ENCODE measurements at places on chromosomes 12 and 14.

DNA sequence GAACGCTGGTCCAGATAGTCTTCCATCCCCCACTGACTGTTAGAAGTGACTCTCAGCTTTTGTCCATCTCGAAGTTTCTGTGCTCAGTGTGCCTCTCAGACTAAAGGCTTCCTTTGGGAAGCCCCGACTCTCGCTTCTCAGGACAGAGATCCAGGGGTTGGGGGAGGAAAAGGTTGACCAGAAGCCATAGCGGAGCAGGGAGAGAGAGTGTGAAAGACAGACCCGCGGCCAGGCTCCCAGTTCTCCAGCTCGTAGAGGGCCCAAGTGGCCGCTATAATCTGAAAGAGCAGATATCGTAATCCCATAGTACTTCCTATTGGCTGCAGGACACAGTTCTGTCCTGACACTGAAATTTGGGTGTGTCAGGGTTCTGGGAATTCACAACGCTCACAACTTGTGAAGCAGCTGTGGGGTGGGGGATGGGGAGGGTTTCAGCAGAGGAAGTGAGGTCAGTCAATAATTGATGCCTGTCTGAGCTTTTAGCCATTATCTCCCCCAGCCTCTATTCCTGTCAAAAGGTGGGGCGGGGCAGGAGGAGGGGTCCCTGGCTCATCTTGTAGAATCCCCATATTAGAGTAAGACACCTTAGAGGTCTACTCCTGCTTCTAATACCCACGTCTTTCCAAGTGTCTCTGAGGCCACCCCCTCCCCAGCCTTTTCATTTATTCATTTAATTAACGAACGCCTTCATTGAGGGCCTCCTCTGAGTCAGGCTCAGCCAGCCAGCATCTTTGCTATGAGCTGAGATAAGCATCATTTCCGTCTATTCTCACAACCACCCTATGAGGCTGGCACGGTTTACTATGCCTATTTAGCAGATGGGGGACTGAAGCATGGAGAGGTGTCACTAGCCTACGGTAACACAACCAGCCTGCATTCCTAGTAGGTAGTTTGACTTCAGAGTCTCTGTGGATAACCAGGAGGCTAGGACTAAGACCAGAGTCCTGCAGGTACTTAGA lies 1.6 kb upstream of the ACVRL1 start:
- DNase-seq: peak; percentile 67

GRCh38 chr12:52073531-52074381 lies 4.0 kb downstream of the ATG101 start:
- no peak for DNase-seq

DNA sequence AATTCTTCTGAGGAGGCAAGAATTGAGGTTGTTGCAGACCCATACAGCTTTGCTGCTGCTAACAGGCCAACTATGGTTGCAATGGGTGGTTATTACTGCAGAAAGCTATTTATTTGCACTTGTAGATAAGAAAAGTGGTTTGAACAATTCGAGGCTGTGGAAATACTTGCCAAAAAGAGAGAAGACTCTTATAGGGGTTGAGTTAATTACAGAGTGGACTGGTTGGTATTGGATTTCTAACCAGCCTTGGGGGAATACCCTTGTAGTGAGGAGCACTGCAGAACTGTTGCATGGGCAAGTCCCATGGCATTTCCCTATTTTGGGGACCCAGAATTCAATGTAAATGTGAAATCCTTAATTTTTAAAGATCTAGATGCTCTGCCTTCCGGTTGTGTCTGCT lies 120.5 kb downstream of the KCNMB4 start:
- DNase-seq: no peak

- no peak for DNase-seq
Measured at GRCh38 chr14:100034961-100035500, 30.2 kb upstream of the EVL start.

DNA sequence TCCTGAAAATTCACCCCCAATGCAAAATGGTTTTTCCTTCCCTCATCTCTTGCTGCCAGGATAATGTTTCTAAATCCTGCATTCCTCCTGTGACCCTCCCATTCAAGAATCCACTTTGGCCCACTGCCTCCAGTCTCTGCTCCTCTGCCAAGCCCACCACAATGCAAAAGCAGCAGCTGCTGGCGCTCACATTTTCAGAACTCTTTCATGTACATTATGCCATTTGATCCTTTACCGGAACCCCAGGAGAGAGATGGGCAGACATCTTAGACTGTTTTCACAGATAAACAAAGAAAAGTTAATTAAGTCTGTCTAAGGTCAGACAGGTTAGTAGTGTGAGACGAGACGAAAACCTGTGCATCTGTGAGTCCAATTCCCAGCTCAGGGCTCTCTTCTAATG lies 12.9 kb downstream of the LRIG3 start:
- no peak for DNase-seq

DNA sequence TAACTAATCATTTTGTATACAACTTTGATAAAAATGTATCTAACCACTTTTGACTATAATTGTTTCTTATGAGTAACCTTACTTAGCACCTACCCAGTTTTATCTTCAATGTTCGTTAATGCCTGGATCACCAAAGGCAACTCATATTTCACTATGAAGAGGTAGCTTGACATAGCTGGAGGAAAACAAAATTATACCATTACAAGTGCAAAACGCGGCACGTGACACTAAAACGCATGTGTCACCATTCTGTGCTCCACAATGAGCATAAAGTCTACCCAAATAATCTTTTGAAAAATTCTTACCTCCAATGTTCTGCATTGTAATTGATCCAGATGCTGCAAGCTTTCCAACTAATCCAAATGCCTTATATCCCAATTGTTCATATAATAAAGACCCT lies 5.8 kb downstream of the SLC38A2 start:
- DNase-seq: no peak

DNA sequence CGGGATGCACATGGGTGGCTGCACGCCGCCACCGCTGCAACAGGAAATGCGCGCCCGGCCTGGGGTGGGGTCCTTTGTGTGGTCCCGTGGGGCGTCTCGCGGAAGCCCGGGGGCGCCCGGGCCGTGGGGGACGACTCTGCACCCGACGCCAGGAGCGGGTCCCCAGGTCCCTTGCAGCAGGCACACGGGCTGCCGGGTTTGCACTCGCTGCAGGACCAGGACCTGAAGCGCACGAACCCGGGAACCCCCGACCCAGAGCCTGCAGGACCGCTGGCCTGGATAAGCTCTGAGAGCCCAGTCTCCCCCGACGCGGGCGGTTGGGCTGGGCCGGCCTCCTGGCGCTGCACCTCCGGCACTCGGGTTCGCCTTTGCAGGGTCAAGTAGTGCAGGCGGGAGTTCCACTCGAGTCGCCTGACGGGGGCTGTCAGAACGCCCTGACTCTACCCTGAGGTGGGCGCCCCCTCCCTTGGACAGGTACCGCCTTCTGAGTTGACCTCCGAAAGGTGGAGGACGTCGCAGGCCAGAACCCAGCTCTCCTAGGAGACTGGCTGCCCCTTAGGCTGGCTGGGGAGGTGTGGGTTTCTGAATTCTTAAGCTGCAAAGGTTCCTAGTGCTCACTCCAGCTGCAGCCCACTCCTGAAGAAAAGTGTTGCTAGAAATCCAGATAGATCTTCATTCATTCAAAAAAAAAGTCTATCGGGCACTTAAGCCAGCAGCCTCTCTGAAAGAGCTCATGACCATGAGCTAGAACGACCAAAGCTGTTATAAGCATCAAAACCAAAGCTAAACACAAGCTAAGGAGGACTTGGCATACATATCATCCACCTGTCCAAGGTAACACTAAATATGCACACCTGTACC lies 68.0 kb downstream of the RNF34 start:
- DNase-seq: peak; percentile 46

- no peak for DNase-seq
Measured at GRCh38 chr14:89767861-89768268, 186.7 kb downstream of the EFCAB11 start.

- no peak for DNase-seq
Measured at GRCh38 chr14:101915871-101916815, 48.2 kb upstream of the DYNC1H1 start.

- no peak for DNase-seq
Measured at GRCh38 chr12:24349051-24349799, 399.8 kb upstream of the SOX5 start.

DNA sequence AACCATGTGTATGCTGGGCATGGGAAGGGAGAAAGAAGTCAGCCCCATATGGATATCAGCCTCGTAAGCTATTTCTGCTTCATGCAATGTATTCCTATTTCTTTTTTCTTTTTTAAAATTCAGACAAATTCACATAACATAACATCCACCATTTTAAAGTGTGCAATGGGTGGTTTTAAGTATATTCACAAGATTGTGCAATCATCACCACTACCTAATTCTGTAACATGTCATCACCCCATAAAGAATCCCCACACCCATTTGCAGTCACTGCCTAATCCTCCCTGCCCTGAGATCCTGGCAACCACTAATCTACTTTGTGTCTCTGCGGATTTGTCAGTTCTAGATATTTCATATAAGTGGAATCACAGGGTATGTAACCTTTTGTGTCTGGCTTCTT lies 9.5 kb downstream of the POMT2 start:
- DNase-seq: no peak

DNA sequence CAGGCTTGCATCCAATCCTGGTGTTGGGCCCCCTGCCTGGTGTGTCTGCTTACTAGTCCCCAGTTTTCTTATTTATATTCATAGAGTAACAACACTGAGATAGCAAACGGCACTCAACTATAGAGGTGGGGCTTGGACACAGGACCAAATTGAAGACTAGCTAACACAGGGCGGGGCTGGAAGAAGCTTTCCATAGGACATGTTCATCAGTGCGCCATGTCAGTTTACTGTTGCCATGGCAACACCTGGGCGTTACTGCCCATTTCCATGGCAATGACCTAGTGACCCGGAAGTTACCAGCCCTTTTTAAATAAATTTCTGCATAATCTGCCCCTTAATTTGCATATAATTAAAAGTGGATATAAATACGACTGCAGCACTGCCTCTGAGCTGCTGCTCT lies 275.5 kb upstream of the TMEM132C start:
- DNase-seq: no peak

DNA sequence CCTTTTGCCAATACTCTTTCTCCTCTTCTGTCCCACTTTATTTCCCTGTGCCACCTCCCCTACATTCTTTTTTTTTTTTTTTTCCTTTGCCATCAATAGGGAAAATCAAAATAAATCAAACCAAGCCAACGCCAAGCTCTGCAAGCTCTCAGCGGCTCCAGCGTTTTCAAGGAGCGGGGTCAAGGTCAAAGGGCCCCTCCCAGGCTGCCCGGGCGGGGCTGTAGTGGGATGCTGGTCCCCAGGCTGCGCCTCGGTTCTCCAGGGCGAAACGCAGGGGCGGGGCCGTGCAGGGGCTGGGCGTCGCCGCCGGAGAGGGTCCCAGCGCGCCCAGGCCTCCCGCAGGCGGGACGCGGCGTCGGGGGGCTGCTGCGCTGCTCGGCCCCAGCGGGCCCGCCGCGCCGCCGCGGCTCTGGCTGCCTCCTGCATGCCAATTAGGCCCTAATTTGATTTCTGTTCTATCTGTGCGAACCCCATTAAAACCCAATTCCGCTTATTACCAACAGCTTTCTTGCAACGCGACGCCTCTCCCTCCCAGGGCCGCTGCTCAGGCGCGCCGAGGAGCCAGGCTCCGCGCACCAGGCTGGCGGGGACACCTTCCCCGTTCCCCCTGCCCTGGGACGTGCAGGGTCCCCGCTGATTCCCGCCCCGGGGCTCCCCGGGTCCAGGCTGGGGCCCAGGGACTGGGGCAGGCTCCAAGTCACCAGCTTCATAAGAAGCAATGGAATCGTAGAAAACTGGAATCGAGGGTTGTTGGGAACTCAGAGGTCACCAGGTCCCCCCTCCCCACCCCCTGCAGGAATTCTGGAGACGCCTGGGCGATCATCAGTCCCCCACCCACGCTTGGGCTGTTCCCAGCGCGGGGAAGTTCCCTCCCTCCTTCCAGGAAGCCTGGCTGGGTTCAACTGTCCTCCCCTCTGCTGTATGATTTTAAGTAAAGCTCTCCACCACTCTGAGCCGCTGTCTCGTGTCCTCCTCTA lies 50.7 kb upstream of the MAP1LC3B2 start:
- peak; percentile 67 for DNase-seq

DNA sequence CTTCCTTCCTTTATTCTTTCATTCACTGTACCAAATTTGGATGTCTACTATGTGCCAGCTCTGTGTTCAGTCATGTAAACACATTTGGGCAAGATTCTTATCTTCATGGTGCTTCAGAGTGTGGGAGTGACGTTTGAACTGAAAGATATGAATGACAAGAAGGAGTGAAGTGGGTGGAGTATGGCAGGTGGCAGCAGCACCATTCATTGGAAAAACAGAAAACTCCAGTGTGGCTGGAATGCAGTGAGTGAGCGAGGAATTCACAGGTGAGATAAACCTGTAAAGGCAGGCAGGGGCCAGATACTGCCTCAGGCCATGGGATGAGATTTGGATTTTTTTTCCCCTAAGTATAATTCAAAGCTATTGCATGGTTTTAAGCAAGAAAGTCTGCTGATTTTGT lies 140.7 kb upstream of the CCDC198 start:
- no peak for DNase-seq

GRCh38 chr12:129552996-129553750 lies 350.7 kb downstream of the TMEM132D start:
- no peak for DNase-seq

DNA sequence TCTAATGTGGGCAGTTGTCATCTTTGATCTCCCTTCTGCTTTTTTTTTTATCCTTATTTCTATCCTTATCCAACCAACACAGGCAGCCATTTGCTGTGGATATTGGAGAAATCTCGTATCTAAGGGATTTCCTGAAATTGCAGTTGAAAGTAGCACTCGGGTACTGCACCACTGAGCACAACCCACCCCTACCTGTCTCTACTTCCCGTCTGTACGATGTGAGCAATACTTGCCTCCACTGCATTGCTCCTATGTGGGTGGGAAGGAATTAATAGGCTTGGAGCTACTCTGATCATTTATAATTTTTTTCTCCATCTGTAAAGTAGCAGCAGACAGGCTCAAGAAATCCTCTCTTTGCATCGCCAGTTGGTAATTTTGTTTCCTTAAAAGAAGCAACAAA lies 300.4 kb downstream of the SNAPC1 start:
- DNase-seq: no peak

DNA sequence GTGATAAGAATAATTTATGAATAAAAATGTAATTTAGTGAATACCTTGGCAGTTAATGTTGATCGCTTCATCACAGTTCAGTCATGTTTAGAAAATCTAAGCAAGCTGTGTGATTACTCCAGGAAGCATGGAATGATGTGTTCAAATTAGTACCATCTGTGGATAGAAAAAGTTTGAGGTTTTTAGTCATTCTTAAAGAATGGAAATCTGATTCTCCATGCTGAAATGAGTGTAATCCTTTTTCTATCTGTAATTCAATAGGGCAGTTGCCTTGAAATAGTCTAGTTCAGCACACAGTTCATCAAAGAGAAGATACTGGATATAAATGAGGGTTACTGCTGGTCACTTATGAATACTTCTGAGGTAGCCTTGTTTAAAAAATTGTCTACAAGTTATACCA lies 127.2 kb upstream of the MYF6 start:
- DNase-seq: no peak

- DNase-seq: no peak
Measured at GRCh38 chr12:24537083-24537860, 411.6 kb downstream of the BCAT1 start.

GRCh38 chr12:48828293-48828692 lies 10.0 kb downstream of the CACNB3 start:
- DNase-seq: no peak

Data from K562 (cell line).